ENCODE measurements at places on chromosomes 3 and 15. TPM values are rescaled to one million over a fixed set of nuclear protein-coding genes. Genes with fewer than 3 reads are reported as not detected.
A peak's percentile ranks its signal among the peaks of the same experiment; 100 is the strongest.

The RASSF1 gene
- total RNA-seq = 9.8 TPM

The ATP13A3 gene
- total RNA-seq = 108 TPM

DNA sequence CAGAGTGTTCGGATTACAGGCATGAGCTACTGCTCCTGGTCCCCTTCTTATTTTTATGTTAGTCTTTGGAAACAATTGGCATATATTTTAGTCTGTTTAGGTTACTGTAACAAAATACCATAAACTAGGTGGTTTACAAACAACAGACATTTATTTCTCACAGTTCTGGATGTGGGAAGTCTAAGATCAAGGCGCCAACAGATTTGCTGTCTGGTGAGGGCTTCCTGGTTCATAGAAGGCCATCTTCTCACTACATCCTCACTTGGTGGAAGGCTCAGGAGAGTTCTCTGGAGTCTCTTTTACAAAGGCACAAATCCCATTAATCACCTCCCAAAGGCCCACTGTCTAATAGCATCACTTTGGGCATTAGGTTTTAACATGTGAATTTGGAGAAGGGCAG lies 101.0 kb downstream of the APBA2 start:
- no peaks in the 10 kb centered on the region for H3K4me1 ChIP-seq
- H3K27me3 ChIP-seq = no peaks in the 10 kb centered on the region
- no peak overlapping the region for H3K4me3 ChIP-seq

The MAP6D1 gene
- not detected for total RNA-seq

DNA sequence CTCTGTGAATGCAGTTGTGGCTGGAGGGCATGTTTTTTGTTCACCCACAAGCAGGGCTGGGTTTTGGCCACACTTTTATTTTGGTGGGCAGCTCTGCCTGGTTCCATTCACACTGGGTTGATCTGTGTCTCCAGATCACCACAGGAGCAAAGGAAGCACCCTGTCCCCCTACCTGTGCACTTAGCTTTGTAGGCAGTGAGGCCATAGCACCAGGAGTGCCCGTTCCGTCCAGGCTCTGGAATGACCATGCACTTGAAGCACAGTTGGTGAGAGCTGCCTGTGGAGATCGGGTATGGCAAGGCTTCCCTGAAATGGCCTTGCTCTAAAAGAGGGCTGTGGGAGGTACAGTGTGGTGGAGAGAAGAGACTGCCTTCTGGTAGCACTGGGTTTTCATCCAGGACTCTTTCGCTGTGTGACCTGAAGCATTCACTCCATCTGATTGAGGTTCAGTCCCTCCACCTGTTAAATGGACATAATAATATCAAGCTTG lies 31.7 kb downstream of the MINAR1 start:
- H3K4me3 ChIP-seq = no peak overlapping the region
- DNase-seq = no peak
- H3K4me1 ChIP-seq = no peaks in the 10 kb centered on the region
- no peak overlapping the region for H3K27ac ChIP-seq

DNA sequence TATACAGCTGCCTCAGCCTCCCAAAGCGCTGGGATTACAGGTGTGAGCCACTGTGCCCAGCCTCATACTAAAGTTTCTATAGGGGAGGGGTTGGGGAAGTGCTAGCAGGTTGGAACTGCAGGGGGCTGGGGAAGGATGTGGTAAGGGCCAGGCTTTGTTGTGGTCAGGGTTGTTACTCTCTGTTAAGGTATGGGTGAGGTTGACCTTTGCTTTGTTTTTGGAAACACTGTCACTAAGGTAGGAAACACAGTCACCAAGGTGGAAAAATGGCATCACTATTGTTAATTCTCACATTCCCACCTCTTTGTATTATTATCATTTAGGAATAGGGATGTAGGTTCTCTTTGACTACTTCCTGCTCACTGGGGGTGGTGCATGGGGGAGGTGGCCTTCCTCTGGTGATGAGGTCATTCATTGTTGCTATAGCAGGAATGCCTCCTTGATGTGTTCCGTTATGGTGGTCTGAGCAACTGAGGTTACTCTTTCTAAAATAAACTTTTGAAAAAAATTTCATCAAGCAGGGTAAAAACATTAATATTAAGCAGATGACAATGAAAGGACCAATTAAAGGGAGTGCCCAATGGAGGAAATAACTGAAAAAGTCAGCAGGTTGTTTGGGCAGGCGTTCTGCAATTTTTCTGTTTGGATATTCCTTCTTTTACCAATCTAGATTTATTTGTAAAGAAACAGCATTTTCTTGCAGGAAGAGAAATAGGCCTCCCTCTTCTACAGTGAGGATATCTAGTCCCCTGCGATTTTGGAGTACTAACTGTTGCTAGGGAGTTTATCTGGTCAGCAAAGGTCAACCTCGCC lies 150.5 kb downstream of the WDR76 start:
- H3K4me1 ChIP-seq = no peaks in the 10 kb centered on the region
- no peaks in the 10 kb centered on the region for H3K27me3 ChIP-seq
- no peak overlapping the region for H3K27ac ChIP-seq
- H3K4me3 ChIP-seq = no peak overlapping the region
- H3K36me3 ChIP-seq = no peaks in the 10 kb centered on the region
- DNase-seq = no peak

DNA sequence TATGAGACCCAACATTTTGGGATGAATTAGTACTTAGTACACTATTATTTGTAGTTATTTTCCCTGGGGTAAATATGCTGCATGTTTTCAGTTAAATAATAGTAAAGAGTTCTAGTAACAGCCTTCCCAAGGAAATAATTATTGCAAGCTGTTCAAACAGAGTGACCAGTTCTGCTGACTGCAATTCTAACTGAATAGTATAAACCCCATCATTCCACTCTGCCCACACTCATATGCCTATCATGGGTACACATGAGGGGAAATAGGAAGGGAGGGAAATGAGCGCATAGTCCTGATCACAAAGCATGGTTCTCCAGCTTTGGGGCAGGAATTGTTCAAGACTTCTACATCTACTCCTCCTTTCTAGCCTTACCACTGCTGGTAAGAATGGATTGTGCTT lies 18.7 kb downstream of the UQCC5 start:
- H3K4me1 ChIP-seq = no peaks in the 10 kb centered on the region
- DNase-seq = no peak
- peaks cover 50% of the 10 kb centered on the region for H3K36me3 ChIP-seq
- no peak overlapping the region for H3K4me3 ChIP-seq
- no peaks in the 10 kb centered on the region for H3K27me3 ChIP-seq

The SLC51A gene
- total RNA-seq = 7.2 TPM

- H3K36me3 ChIP-seq = no peaks in the 10 kb centered on the region
- H3K27ac ChIP-seq = no peak overlapping the region
- H3K4me3 ChIP-seq = no peak overlapping the region
- no peaks in the 10 kb centered on the region for H3K27me3 ChIP-seq
- DNase-seq = no peak
Measured at GRCh38 chr3:23174426-23175039, 28.6 kb upstream of the UBE2E2 start.

DNA sequence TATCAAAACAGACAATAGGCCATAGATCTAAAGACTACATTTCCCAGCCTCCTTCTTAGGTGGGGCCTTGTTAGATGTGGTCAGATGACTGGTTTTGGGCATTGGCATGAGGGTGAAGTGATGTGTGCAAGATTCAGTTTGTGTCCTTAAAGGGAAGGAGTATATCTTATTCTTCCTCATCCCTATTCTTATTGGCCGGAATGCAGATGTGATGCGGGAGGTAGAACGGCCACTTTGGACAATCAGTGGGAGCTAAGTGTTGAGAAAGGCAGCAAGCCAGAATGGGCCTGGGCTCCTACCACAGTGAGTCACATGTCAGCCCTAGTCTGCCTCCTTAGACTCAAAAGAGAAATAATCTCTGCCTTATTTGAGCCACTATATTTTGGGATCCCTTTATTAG lies 89.8 kb upstream of the MEX3B start:
- no peak overlapping the region for H3K4me3 ChIP-seq
- no peaks in the 10 kb centered on the region for H3K36me3 ChIP-seq
- no peak overlapping the region for H3K27ac ChIP-seq
- H3K27me3 ChIP-seq = no peaks in the 10 kb centered on the region
- H3K4me1 ChIP-seq = no peaks in the 10 kb centered on the region

The UTS2B gene
- 3.4 TPM for total RNA-seq

DNA sequence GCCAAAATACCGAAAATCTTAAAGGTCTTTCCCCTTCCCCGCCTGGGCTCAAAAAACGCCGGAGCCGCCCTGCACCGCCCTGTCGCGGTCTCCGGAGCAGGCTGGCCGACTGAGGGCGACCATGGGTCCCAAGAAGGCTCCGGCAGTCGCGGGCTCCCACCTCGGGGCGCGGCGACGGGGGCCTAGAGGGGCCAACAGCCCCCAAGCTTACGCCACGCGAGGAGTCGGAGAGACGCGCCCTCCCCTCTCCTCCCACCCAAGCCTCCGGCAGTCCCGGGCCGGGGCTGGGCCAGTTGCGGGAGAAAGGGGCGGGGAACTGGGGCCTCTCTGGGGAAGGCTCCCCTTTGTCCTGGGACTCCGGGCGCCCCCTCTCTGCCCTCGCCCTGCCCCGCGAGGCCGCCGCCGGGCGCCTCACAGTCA lies 69.2 kb downstream of the GOLGA8B start:
- H3K4me3 ChIP-seq = peak overlapping the region; percentile 58
- DNase-seq = peak; percentile 14
- H3K4me1 ChIP-seq = no peaks in the 10 kb centered on the region

DNA sequence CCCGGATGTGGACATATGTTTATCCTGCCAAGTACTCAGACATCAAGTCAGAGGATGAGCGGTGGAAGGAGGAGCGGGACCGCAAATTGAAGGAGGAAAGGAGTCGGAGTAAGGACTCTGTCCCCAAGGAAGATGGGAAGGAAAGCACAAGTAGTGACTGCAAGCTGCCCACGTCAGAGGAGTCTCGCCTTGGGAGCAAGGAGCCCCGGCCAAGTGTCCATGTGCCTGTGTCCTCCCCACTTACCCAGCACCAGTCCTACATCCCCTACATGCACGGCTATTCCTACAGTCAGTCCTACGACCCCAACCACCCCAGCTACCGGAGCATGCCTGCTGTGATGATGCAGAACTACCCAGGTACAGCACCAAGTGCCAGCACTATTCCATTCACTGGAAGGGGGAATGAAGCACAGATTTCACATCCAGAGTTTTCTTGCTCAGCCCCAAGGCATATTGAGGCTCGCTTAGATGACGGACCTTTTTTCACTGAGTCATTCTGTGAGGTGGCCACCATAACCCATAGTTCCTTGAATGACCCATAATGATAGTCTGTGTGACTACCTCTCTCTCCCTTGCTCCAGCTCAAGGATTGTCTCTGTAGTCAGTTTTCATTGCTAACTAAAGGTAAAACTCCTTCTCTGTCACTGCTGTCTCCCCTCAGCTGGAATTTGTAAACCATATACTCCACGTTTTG lies 97.1 kb downstream of the RBPMS2 start:
- DNase-seq = no peak
- no peak overlapping the region for H3K27ac ChIP-seq
- H3K4me3 ChIP-seq = no peak overlapping the region

DNA sequence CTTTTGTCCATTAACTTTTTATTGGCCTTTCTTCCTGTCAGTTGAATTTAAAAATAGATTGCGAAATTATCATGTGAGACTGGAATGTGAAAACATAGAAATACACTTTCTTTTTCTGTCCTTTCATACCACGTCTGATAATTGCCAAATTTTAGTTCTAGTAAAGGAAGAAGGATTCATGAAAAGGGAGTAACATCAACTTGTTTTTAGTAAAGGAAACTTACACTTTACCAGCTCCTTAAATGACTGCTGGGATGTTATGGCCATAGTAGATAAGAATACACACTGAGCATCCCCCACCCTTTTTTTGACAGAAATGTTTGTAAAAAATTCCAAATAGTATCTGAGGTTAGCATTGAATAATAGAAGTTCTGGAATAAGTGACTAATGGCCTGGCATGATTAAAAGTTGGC lies 137.9 kb downstream of the NEO1 start:
- no peak for DNase-seq
- no peaks in the 10 kb centered on the region for H3K36me3 ChIP-seq
- H3K27ac ChIP-seq = no peak overlapping the region
- H3K4me1 ChIP-seq = no peaks in the 10 kb centered on the region

DNA sequence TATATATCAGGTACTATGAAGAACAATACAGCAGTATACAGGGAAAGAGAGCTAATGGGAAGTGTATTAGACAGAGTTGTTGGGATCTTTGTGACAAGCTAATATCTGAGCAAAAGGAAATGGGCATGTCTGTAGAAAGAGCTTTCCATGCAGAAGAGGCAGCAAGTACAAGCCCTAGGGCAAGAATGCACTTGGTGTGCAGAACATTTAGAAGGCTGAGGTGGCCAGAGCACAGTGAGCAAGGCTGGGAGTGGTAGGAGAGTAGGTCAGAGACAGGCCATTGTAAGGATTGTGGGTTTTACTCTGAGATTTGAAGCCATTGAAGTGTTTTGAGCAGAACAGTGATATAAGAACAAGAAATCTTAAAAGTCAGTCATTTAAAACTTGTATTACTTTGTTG lies 353.9 kb upstream of the TGFBR2 start:
- no peaks in the 10 kb centered on the region for H3K36me3 ChIP-seq
- no peak overlapping the region for H3K4me3 ChIP-seq
- DNase-seq = no peak
- H3K4me1 ChIP-seq = no peaks in the 10 kb centered on the region

The OR5K4 gene
- not detected for total RNA-seq

- H3K36me3 ChIP-seq = no peaks in the 10 kb centered on the region
- no peak for DNase-seq
- no peaks in the 10 kb centered on the region for H3K27me3 ChIP-seq
- H3K27ac ChIP-seq = no peak overlapping the region
Measured at GRCh38 chr15:58710701-58711100, 38.8 kb downstream of the ADAM10 start.
